ENCODE measurements at places on chromosomes 4 and X. TPM values are rescaled to one million over a fixed set of nuclear protein-coding genes. Genes with fewer than 3 reads are reported as not detected.

GRCh38 chrX:39194673-39195072, 393.4 kb downstream of the MID1IP1 start:
- no peak overlapping the region for H3K27ac ChIP-seq
- H3K4me1 ChIP-seq = peaks cover 31% of the 10 kb centered on the region
- no peaks in the 10 kb centered on the region for H3K36me3 ChIP-seq
- no peak for DNase-seq

DNA sequence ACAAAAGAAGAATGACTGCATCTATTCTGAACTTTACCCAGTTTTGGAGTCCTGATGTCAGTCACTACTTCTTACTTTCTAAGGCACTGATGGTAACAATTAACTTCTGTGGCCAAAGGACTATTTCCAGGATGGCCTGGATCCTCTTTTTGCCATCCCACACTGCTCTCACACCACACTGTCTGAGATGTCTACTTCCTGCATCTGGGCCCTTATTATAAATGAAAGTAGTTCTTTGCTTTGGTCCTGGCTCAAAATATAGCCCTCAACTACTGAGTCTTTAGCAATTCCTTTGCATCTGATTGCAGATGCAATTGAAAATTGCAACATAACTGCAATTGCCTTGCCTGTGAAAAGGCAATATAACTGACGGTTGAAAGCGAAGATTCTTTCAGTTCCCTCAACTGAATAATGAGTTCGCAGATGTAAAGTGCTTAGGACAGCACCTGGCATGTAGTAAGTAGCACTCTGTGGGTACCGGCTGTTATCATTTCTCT, 44.2 kb downstream of the COQ2 start:
- H3K27ac ChIP-seq = no peak overlapping the region
- no peak overlapping the region for H3K4me3 ChIP-seq
- H3K4me1 ChIP-seq = peaks cover 24% of the 10 kb centered on the region
- no peaks in the 10 kb centered on the region for H3K27me3 ChIP-seq
- no peak for DNase-seq

GRCh38 chrX:150324035-150324728, 38.9 kb upstream of the MAMLD1 start:
- DNase-seq = no peak
- no peak overlapping the region for H3K4me3 ChIP-seq
- H3K36me3 ChIP-seq = no peaks in the 10 kb centered on the region
- no peak overlapping the region for H3K27ac ChIP-seq
- H3K4me1 ChIP-seq = no peaks in the 10 kb centered on the region

The SOX3 gene
- not detected for total RNA-seq

- no peaks in the 10 kb centered on the region for H3K36me3 ChIP-seq
- peaks cover 36% of the 10 kb centered on the region for H3K4me1 ChIP-seq
- peaks cover 40% of the 10 kb centered on the region for H3K27me3 ChIP-seq
- H3K4me3 ChIP-seq = no peak overlapping the region
- DNase-seq = no peak
Measured at GRCh38 chr4:153788051-153788412, 851 bp downstream of the SFRP2 start.

The DUX4 gene
- total RNA-seq = not detected

The IGFBP7 gene
- not detected for total RNA-seq

DNA sequence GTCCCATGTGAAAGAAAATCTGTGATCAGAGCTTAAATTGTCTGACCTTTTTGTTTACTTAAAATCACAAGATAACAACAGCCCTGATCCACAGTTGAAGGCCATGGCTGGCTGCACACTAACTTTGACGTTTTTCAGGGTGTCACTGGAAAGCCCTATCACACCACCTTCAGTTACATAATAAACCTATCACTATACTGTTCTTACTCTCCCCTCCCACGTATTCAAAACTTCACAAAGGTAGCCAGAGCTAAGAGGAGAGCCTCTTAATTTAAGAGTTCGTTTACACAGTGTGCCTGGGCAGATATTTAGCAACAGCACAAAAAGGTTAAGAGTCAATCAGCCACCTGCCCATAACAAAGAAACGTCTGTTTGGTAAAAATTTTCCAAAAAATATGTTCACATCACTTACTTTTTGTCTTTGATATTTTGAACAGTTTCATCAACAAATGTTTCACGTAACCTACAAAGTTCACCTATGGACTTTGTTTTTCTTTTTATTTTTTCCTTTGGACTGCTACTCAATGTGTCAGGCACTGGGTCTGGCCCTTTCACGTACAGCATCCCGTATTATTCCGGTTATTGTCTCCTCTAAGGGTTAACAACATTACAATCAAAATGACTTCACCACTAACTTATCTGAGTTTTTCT, 25.0 kb downstream of the RFC1 start:
- peaks cover 4% of the 10 kb centered on the region for H3K36me3 ChIP-seq
- H3K27me3 ChIP-seq = no peaks in the 10 kb centered on the region
- DNase-seq = no peak

DNA sequence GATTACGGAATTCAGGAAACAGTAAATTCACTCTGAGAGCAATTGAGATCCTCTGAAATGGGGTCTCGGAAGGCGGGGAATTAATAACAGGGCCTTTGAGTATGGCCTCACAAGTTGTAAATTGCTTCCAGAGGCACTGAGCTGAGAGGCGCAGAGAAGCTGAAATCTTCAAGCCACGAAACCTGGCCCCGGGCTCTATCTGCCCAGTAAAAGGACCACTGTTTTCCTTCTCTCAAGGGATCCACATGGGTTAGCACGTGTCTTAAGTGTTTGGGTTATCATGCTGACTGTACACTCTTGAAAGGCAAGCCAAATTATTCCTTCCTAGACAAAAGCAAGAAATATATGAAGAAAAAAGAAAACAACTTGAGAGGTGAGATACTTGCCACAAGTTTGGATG, 1012.9 kb upstream of the FTHL17 start:
- no peaks in the 10 kb centered on the region for H3K4me1 ChIP-seq
- no peak overlapping the region for H3K27ac ChIP-seq
- H3K36me3 ChIP-seq = no peaks in the 10 kb centered on the region
- H3K27me3 ChIP-seq = no peaks in the 10 kb centered on the region
- H3K4me3 ChIP-seq = no peak overlapping the region

- H3K4me1 ChIP-seq = no peaks in the 10 kb centered on the region
- no peaks in the 10 kb centered on the region for H3K27me3 ChIP-seq
- no peak overlapping the region for H3K27ac ChIP-seq
- H3K4me3 ChIP-seq = no peak overlapping the region
Measured at GRCh38 chrX:28946846-28947245, 359.6 kb downstream of the IL1RAPL1 start.

GRCh38 chr4:115152081-115152480, 38.7 kb upstream of the NDST4 start:
- H3K36me3 ChIP-seq = no peaks in the 10 kb centered on the region
- H3K4me1 ChIP-seq = no peaks in the 10 kb centered on the region
- DNase-seq = no peak
- H3K4me3 ChIP-seq = no peak overlapping the region
- H3K27me3 ChIP-seq = no peaks in the 10 kb centered on the region
- no peak overlapping the region for H3K27ac ChIP-seq

- DNase-seq = no peak
- H3K27ac ChIP-seq = peak overlapping the region; percentile 99
- H3K4me1 ChIP-seq = peaks cover 49% of the 10 kb centered on the region
- H3K36me3 ChIP-seq = no peaks in the 10 kb centered on the region
Measured at GRCh38 chr4:40202474-40202873, 5.6 kb downstream of the RHOH start.

- H3K27ac ChIP-seq = no peak within 1 kb of the TSS
- peaks cover 31% of the 10 kb centered on the region for H3K27me3 ChIP-seq
- DNase-seq = no peak
- H3K4me3 ChIP-seq = no peak within 1 kb of the TSS
- peaks cover 10% of the 10 kb centered on the region for H3K4me1 ChIP-seq
Measured at GRCh38 chr4:52051213-52051614, at the start of gene SPATA18. SPATA18 (plus strand) TSS chr4:52051304; CDS start chr4:52051705, 401 bp downstream.

DNA sequence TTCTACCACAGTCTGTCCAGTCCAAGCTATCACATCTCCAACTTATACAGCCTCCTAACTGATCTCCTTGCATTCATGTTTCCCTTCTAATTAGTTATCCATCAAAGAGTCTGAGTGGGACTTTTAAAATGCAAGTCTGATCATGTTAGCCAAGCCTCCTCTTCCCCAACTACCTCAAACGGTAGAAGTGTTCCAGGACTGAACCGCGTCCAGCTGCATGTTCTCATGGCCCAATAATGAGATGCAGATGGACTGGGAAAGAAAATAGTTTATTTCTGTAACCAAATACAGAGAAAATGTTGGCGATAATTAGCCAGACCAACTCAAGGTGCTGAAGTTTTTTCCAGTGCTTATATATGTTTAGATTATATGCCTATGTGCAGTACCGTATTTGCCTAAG, 46.6 kb upstream of the PPP1R2C start:
- H3K27me3 ChIP-seq = no peaks in the 10 kb centered on the region
- no peak overlapping the region for H3K4me3 ChIP-seq
- no peaks in the 10 kb centered on the region for H3K4me1 ChIP-seq
- DNase-seq = no peak
- no peak overlapping the region for H3K27ac ChIP-seq
- H3K36me3 ChIP-seq = no peaks in the 10 kb centered on the region

DNA sequence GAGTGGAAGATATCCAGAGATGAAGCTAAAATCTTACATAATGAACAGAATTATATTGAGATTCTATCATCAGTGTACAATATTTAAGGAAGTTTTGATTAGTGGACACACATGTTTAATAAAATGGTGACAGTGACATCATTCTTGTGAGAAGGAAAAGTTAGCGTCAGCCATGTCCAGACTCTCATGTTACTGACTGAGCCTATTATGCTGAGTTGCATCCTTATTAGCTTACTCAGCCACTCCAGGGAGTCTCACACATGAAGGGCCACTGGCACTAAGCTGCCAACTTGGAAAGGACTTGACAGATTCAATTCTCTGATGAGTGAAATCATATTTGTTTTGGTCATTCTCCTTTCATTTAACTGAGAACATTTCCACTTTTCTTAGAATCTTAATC, 170.6 kb downstream of the BANK1 start:
- H3K36me3 ChIP-seq = no peaks in the 10 kb centered on the region
- H3K27me3 ChIP-seq = no peaks in the 10 kb centered on the region
- no peak overlapping the region for H3K27ac ChIP-seq
- no peaks in the 10 kb centered on the region for H3K4me1 ChIP-seq

- no peaks in the 10 kb centered on the region for H3K4me1 ChIP-seq
- no peak overlapping the region for H3K4me3 ChIP-seq
- no peak overlapping the region for H3K27ac ChIP-seq
- no peaks in the 10 kb centered on the region for H3K27me3 ChIP-seq
- DNase-seq = no peak
Measured at GRCh38 chr4:7208509-7209451, 16.4 kb downstream of the SORCS2 start.

GRCh38 chrX:53882331-53882730, 161.9 kb downstream of the PHF8 start:
- H3K27ac ChIP-seq = no peak overlapping the region
- peaks cover 3% of the 10 kb centered on the region for H3K27me3 ChIP-seq
- H3K4me1 ChIP-seq = no peaks in the 10 kb centered on the region

DNA sequence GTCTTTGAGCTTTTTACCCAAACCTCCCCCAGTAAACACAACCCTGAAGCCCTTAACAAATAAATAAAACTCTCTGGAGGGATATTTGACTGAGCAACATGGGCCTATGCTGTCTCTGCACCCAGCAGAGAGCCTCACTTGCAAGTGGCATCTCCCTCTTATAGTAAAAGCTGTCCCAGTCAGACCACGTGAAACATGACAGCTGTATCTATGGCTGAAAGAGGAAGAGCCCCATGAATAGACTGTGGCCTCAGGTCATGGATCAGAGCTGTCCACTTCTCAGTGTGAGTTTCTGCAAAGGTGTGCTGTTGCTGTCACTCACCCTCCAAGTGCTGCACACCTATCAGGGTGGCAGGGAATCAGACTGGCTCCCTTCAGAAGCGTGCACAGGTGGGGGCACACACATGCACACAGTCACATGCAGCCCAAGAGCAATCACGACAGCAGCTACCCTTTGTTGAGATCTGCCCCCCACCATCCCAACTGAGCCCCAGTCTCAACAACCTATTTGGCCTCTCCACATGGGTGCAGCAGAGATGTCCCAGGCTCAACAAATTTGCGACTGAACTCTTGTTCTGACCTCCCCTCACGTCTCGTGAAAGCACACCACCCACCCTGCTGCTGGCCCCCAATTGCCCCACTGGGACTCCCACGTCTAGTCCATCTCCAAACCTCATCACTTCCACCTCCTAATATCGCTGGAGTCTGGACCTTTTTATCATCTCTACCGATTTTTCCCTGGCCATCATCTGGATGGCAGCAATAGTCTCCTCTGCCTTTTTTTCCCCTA, 45.6 kb downstream of the NAT8L start:
- DNase-seq = no peak
- no peak overlapping the region for H3K4me3 ChIP-seq
- no peaks in the 10 kb centered on the region for H3K36me3 ChIP-seq

DNA sequence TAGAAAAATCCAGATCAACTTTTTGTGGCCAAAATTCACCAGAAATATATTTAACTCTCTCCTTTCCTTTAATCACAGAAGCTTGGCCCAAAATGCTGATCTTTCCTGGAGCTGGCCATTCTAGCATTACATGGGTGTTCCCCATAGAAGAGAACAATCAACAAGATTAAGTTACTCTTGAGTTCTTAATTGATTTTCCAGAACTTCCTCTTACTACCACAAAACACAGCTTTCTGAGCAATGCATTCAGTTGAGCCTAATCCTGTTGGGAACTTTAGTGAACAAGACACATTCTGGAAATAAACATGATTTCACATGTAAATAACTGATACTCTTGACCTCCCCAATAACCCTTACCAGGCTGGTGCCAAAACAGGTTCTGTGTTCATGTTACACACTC, 45.4 kb upstream of the STIM2 start:
- H3K27me3 ChIP-seq = no peaks in the 10 kb centered on the region
- peaks cover 25% of the 10 kb centered on the region for H3K4me1 ChIP-seq
- no peak overlapping the region for H3K27ac ChIP-seq
- no peaks in the 10 kb centered on the region for H3K36me3 ChIP-seq

The UGT2B17 gene
- total RNA-seq = not detected

The TMPRSS11E gene
- not detected for total RNA-seq

GRCh38 chrX:69221239-69222102, 56.2 kb upstream of the PJA1 start:
- no peak overlapping the region for H3K27ac ChIP-seq
- H3K4me3 ChIP-seq = no peak overlapping the region
- H3K36me3 ChIP-seq = no peaks in the 10 kb centered on the region
- no peak for DNase-seq
- H3K4me1 ChIP-seq = no peaks in the 10 kb centered on the region
- no peaks in the 10 kb centered on the region for H3K27me3 ChIP-seq

The AMER1 gene
- total RNA-seq = 5.5 TPM

The MAGEA12 gene
- total RNA-seq = not detected

The DCAF12L1 gene
- total RNA-seq = not detected

GRCh38 chr4:11869191-11869870, 440.6 kb upstream of the HS3ST1 start:
- DNase-seq = no peak
- H3K4me3 ChIP-seq = no peak overlapping the region
- no peaks in the 10 kb centered on the region for H3K36me3 ChIP-seq
- H3K4me1 ChIP-seq = no peaks in the 10 kb centered on the region
- H3K27ac ChIP-seq = no peak overlapping the region

GRCh38 chrX:150694738-150695410, 1.7 kb downstream of the MTMR1 start:
- H3K27ac ChIP-seq = peak overlapping the region; percentile 71
- no peak overlapping the region for H3K4me3 ChIP-seq
- DNase-seq = peak; percentile 57

All from CD4-positive, alpha-beta memory T cell (primary cell).